ENCODE measurements at places on chromosomes 2 and 18.
A peak's percentile ranks its signal among the peaks of the same experiment; 100 is the strongest.

DNA sequence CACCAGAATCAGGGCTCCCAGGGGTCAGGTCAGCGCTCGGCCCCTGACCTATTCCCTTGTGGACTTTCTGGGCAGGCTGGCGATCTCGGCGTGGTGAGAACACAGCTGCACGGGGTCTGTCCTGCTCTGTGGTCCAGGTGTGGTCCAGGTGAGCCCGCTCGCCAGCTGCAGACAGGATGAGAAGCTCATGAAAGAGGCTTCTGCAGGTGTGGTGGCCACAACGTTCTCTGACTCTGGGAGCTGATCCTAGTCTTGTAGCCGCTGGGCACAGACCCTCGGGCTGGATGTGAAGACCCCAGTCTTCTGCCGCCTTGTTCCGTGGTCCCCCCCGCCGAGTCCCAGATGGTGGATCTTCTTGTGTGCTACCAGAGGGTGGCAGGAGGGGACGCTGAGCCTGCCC lies 129.7 kb downstream of the RTP5 start:
- no peak for DNase-seq

DNA sequence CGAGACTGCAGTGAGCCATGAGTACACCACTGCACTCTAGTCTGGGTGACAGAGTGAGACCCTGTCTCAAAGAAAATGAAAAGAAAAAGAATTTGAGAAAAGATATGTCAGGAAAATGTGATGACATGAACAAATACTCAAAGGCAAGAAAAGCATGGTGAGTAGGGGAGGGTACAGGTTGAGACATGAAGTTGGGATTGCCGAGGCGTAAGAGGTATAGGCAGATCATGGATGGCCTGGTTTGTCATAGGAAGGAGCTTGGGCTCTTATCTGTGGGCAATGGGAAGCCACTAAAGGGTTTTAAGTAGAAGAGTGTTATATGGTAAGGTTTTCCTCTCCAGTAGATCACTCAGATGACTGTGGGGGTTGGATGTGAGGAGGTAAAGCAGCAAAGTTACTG lies 32.3 kb downstream of the SPAST start:
- no peak for DNase-seq

DNA sequence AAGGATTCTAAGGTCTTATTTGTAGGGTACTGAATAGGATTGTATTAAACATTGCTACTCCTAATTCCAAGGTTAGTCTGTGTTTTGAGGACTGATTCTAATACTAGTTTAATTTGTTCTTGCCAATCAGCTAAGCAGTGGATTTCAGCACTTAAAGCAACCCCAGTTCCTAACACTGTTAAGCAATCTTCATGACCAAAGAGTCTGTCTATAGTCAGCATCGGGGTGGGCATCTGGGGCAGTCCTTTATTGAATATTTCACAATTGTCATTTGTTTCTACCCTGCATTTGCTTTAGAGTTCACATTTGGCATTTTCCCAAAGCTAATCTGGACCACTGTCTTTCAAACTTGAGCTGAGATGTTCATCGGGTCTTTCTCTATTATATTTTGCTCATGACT lies 248.0 kb upstream of the TANK start:
- DNase-seq: no peak

DNA sequence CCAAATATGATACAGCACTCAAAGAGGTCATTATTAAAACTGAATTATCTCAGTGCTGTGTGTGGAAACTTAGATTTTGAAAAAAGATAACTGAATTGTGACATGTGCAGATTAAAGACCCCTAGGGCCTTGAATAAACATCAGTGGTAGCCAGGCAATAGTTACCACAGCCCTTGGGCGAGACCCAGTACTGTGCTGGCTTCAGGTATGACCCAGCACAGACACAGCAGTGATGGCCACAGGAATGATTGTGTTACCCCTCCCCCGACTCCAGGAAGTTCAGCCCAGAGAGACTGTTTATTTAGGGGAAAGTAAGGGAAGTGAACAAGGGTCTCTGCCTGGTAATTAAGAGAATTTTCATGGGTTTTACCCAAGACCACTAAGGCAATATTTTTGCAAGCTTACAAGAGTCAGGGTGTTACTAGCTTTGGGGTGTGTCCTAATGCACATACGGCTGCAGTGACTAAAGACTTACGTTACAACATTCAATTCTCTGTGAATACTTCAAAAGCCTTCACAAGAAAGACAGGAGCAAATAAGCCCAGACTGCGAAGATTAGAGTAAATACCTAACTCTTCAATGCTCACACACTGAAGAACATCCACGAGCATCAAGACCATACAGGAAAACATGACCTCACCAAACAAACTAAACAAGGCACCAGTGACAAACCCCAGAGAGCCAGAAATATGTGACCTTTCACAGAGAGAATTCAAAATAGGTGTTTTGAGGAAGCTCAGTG lies 28.2 kb upstream of the ITGAV start:
- DNase-seq: no peak

GRCh38 chr2:26793518-26793917 lies 7.7 kb downstream of the CENPA start:
- DNase-seq: no peak

GRCh38 chr2:18106841-18107240 lies 228.4 kb downstream of the KCNS3 start:
- no peak for DNase-seq

DNA sequence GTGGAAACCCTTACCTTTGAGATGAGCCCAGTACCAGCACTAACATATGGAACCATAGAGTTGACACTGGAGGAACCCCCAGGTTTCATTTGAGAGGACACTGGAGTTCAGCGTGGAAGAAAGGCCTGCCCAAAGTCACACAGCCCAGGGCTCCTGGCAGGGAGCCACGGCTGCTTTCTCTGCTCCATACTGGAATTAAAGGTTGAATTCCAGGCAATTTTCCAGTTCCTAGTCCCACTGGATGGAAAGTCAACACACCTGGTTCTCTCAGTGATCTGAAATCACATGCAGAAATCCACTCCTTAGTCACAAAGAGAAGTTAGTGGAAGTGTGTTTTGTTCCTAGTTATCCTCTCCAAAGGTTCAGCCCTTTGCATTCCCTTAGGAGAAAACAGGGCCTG lies 336.1 kb upstream of the SKOR2 start:
- no peak for DNase-seq

DNA sequence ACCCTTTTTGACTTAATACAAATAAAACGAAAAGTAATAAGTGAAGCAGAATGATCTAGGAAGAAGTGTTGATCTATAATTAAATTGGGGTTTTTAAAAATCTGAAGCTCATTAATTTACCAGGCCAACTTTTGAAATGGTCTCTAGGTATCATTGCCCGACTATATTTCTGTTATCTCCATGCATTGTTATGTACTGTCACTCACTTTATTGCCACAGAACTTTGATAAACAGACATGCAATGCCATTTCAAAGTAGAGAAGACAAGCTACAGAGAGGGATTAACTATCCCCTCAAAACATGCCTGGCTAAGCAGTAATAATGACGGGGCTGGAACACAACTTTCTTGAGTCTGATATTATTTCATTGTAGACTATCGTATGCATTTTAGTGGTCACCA lies 147.6 kb upstream of the ITGA4 start:
- no peak for DNase-seq

GRCh38 chr2:73253901-73254300 lies 19.8 kb downstream of the CCT7 start:
- no peak for DNase-seq

GRCh38 chr2:20352581-20353216 lies 2.1 kb upstream of the PUM2 start:
- DNase-seq: no peak

- DNase-seq: no peak
Observed at GRCh38 chr2:105691947-105692390, 52.7 kb upstream of the NCK2 start.

GRCh38 chr2:20674309-20674965 lies 7.5 kb downstream of the GDF7 start:
- DNase-seq: no peak

- no peak for DNase-seq
Observed at GRCh38 chr18:22841840-22842239, 91.3 kb upstream of the RBBP8 start.

GRCh38 chr2:46471-47345 lies at the start of gene FAM110C:
TSS of gene FAM110C (minus strand) at chr2:46505. CDS start at chr2:46385, 120 bp downstream.
- DNase-seq: no peak

DNA sequence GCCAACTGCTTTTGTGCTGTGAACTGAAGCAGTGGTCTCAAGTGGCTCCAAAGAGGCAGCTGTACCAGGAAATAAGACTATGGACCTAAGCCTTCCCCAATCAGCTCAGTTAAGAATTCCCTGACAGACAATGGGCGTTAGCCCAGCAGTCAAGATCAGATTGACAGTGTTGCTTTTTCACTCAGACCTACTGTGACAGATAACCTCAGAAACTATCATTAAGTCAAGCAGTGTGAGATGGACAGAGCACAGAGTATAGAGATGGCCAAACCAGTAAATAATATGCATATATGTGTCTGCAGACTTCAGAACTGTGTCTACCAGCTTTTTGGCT lies 215.3 kb downstream of the ZFP36L2 start:
- no peak for DNase-seq

- DNase-seq: no peak
Observed at GRCh38 chr2:240925568-240926515, 19.7 kb downstream of the CROCC2 start.

DNA sequence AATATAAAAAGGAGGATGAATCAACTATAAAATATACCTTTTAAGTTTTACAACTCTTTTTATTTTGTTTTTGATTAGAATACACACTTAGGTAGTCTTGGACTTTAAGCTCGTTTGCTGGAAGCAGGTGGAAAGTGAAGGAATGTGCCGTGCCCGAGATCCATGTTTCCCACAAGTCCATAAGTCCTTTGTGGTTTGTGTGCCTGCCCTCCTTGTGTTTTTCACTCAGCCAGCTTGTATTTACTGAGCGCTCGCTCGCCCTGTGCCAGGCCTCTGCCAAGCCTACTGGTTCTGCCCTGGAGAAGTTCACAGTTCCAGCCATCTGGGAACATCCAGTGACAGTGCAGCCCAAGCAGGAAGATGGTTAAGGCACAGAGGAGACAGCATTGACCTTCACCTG lies 142.6 kb downstream of the MGAT5 start:
- no peak for DNase-seq

- DNase-seq: no peak
Observed at GRCh38 chr2:72027426-72028161, 120.1 kb downstream of the CYP26B1 start.

DNA sequence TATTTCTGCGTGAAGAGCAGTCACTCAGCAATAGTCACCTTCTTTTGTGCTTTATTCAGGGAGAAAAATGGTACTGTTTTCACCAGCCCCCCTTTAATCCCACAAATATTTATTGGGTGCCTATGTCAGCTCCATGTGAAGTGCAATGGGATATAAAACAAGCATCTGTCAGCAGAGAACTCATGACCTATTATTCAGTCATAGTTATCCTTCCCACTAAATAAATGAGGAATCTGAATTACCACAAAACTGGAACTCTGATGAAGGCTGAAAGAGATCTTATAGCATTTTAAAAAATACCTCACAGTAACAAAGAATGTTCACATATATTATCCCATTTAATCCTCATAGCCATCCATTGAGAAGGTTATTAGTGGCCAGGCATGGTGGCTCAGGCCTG lies 45.8 kb downstream of the DHX57 start:
- no peak for DNase-seq

DNA sequence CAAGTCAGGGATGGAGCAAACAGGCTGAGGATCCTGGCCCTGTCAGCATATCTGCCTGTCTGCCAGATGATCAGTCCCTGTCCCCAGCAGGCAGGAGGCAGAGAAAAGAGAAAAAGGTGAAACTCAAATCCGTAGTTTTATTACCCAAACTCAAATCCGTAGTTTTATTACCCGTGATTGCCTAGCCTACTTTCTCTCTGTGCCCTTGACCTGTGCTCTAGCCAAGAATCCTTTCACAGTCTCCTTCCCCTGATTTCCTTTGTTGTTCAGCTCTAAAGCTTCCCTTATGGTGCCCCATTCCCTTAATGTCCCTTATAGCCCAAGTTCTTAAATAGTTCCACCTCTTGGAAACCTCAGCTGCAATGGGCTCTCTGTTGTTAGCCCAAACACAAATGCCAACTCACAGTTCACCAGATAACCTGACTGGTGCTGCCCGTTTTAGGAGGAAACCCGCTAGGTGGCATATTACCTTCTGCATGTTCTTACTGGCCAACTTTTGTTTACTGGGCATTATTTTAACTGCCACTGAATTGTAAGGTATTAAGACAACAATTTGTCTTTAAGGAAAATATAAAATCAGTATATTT lies 125.7 kb upstream of the FZD5 start:
- no peak for DNase-seq

GRCh38 chr2:841036-841435 lies 109.6 kb upstream of the SNTG2 start:
- no peak for DNase-seq

GRCh38 chr2:49961346-49961745 lies 807.0 kb upstream of the FSHR start:
- no peak for DNase-seq

GRCh38 chr2:219234331-219234730 lies 4.7 kb downstream of the ANKZF1 start:
- no peak for DNase-seq

DNA sequence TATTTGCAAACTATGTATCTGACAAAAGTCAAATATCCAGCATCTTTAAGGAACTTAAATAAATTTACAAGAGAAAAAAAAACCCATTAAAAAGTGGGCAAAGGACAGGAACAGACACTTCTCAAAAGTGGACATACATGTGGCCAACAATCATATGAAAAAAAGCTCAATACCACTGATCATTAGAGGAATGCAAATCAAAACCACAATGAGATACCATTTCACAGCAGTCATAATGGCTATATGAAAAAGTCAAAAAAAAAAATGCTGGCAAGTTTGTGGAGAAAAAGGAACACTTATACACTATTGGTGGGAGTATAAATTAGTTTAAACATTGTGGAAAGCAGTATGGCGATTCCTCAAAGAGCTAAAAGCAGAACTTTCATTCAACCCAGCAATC lies 130.3 kb upstream of the LHCGR start:
- no peak for DNase-seq

DNA sequence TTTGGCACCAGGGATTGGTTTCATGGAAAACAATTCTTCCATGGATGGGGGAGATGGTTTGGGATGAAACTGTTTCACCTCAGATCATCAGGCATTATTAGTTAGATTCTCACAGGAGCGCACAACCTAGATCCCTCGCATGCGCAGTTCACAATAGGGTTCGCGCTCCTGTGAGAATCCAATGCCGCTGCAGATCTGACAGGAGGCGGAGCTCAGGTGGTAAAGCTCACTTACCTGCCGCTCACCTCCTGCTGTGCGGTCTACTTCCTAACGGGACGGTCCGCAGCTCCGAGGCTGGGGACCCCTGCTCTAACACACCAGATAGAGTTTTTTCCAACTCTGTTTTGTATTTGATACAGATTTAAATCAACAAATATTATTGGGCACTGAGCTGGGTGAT lies 286.5 kb downstream of the MTX2 start:
- DNase-seq: peak; percentile 18

Data from NCI-H748 treated with DMSO at 0.1 percent for 48 hours (cell line).